AG10803 (cell line): ENCODE measurements at places on chromosomes 3 and 15.

- no peak for DNase-seq
These were observed 169.1 kb downstream of the ULK4 start for GRCh38 chr3:41792806-41793205.

GRCh38 chr15:74376226-74376625, 8.8 kb upstream of the CYP11A1 start:
- DNase-seq, result no peak

DNA sequence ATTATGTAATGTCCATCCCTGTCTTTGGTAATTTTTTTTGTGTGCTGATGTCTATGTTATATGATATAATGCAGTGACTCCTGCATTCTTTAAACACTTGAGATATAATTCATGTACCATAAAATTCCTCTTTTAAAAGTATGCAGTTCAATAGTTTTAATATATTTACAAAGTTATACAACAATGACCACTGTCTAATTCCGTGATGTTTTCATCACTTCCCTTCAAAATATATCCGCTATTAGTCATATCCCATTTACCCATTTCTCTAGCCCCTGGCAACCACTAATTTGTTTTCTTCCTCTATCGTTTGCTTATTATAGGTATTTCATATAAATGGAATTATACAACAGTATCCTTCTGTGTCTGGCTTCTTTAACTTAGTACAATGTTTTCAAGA, 64.9 kb upstream of the SUCLG2 start:
- DNase-seq, result peak; percentile 11

DNA sequence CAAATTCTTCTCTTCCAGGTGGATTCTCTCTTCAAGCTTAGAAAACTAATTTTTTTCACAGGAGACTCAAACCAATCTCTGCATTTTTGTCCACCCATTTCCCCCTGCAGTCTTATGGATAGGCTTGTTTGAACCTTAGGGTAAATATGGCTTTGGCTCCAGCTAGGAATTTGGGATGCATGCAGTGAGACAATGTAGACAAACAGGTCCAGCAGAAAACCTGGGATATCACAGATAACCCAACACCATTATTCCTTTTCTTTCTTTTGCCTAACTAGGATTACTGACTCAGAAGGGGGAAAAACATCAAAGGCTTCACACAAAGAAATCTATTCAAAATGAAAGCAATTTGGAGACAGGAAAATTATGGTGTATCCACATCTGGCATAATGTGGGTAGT, 11.2 kb upstream of the SEMA5B start:
- DNase-seq, result no peak

DNA sequence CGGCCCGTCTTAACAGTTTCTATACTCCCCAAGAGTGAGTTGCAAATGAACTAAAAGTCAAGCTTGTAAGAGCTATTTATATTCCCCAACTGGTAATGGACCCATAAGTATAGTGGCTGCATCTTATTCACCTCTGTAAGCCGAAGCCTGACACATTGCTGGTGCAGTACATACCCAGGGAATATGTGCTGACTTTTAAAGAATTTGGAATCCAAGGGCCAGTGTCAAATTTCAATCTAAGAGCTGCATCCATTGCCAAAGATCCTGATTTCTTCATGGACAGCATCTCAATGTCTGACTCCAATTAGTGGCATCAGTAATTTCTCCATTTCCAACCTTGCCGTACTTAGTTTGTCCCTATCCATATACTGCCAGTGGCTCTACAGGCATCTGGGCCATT, 42.0 kb downstream of the FRMD4B start:
- peak; percentile 24 for DNase-seq

DNA sequence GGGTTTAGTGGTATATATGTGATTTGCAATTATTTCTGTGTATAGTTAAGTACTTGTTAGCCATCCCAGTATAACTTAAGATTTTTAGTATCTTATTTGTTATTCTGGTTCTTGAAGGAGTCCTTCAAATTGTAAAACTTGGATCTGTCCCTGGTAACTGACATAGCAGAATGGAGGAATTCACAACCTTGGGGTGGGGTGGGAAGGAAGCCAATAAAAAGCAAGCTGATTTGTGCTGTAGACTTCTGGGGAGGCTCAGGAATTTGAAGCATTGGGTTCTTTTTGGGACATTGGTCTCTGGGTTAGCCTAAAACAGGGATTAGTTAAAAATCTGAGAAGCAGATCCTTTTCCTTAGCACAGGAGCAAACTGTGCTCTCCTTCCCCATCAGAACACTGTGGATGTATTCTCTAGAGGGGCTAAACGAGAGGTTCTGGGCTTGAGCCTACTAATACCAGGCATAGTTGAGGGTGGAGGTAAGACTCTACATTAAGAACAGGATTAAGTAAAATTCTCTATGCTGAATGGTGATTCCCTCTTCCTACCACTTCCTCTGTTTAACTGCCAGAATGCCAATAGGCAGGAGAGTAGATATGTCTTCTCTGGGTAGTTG, 42.2 kb downstream of the GMPS start:
- DNase-seq, result peak; percentile 56

DNA sequence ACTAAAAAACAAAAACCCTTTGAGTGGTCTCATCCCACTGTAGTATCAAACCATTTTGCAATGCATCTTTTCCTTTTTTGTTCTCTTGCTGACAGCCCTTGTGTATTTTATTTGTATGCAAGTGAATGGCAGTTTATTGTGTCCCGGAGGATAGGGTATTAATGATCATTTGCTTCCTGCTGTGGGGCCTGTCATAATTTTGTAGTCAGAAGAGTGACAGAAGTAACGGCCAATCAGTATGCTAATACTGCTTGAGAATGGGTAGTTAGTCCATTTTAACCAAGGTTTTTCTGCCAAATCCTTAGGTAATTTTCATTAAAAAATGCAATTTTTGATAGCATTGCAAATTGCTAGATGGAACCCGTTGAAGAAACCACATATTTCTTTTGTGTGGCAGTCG, 75.5 kb upstream of the PLSCR5 start:
- DNase-seq, result no peak

GRCh38 chr3:42908675-42909074, 2.7 kb downstream of the ZNF662 start:
- no peak for DNase-seq

DNA sequence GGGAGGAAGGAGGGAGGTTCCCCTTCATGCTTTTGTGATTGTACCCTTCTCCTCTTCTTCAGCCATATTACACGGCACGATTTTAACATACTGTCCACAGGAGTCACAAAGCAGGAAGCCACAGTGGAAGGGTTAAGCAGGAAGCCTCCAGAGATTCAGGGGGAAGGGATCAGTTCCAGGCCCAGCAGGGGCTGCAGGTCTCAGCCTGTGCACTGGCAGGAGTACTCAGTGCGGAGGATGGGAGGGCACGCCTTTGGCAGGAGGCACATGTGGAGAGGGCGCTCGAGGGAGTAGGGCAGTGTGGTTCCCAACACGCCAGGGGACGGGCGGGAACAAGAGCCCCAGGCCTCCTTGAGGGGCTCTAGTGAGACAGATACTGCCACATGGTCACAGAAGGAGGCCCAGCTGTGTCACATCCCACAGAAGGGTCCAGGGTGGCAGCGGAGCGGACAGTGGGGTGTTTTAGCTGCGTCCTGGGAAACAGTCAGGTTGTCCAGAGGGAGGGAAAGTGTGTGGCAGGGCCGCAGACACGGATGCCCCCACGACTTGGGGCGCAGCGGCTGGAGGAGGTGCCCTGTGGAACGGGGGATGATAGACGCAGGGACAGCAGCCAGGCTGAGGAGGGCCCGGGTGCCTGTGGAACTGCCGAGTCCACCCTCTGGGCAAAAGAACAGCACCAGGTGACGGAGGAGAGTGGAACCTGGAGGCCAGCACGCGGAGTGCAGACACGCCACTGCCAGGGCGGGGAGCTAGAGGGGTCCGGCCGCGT, 77.5 kb downstream of the CHSY1 start:
- no peak for DNase-seq

DNA sequence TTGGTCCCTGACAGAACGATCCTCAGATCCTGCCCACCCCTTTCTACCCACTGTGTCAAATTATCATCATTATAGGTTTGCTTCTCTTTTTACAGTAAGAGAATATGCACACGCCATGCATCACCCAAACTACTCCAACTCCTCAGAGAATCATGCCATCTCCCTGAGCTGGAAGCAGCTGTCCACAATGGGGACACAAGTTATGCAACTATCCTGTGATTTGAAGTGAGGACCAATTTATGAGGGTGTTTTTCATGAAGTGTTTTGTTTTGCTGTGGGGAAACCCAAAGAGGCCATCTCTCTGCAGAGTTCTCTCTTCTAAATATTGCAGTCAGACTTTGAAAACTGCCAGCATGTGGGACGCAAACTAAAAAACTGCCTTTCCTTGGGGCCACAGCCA, 35.8 kb upstream of the TNFSF10 start:
- DNase-seq, result peak; percentile 31

- DNase-seq, result peak; percentile 56
These were observed 157.9 kb downstream of the MEX3B start for GRCh38 chr15:81887912-81888311.

DNA sequence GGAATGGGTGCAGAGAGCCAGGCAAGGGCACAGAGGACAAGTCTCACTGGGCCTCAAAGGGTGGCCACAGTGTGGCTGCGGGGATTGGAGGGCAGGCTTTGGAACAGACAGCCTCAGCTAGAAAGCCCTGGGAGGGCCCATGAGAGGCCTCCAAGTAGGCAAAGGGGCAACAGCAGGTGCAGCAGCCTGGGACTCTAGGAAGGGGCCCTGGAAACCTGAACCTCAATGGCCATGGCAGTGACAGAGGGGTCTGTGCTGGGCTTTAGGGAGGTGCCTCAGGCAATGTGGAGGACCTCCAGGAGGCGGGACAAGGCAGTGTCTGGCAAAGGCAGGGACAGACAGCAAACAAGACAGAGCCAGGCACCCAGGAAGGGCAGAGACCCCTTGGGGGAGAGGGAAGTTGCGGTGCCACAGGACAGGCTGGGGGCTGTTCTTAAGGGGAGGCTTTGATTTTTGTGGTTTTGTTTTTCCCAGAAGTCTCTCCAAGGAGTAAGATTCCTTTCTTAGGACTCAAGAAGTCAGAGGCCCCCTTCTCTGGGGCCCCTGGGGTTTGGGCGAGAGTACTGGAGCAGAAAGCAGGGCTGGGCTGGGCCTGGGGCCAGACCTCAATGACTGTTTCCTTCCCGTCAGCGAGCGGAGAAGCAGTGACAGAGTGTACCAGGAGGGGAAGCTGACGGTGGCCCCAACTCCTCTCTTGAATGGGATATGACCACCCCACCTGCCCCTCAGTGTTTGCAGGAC, 9.7 kb downstream of the STOML1 start:
- peak; percentile 96 for DNase-seq

- no peak for DNase-seq
These were observed 68.0 kb downstream of the EEFSEC start for GRCh38 chr3:128221328-128221727.

GRCh38 chr15:80015156-80015555, 44.2 kb upstream of the BCL2A1 start:
- DNase-seq, result no peak

DNA sequence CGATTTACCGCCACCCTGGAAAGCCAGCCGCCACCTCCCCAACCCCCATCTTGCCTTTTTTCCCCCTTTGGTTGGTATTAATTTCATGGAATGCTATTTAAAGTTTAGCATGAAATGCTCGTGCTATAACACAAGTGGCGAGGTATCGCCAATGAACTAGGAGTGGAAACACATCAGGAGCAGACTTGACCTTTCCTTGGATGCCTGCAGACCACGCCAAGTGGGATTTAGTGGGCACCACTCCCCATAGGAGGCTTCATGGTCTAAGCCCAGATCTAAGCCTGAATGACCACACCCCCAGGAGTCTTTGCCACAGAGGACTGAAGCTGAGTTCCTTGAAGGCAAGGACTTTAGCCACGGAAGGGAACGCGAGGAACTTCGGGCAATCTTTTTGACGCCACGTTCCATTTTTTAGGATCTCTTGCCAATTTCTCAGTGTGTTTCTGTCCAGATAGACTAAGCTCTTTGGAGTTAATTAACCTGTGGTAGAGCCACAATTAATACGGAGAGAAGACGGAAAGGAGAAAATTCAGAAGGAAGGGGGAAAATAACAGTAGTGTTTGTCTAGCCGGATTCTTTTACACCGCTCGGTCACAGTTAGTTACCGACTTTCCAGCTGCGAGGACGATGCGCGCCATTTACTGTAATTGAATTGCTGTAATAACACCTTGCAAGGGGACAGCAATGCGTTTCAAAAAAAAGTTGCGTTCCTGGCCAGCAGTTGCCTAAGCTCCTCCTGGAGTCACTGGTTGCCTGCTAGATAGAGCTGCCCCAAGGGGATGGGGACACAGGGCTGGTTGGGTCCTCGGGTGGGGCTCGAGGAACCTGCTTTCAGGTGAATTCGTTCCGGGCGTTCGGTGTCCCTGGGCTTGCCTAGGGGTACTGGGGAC, 37.1 kb downstream of the NR2F2 start:
- no peak for DNase-seq

DNA sequence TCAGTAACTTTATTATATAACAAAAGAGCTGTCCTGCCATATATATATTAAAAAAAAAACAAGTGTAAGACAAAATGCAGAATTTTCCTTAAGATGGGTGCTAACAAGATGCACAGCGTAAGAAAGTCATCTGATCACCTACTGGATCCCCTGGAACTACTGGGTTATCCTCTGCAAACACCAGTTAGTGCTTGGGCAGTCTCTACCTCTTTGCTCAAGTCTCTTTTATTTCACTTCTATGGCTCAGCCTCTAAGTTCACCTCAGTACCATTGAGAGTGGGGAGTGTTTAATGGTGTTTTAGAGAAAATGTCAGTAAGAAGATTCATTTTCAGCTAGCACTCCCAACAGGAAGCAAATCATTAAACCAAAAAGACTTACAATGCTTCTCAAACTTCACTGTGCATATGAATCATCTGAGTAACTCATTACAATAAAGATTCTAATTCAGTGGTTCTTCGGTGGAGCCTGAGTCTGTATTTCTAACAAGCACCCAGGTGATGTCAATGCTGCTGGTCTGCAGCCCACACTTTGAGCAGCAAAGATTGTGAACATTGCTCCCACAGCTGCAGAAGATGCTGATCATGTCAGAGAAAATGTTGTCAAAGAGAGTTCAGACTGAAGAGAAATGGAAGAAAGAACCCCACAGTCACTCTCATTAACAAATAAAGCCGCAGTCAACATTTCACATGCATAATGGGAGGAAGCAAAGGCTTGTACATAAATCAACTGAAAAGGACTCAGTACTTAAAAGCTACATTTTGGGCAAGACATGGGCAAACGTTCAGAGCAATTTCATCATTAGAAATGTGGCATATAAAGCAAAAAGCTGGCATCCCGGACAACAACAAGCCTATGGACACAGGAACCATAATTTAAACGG, 227.1 kb upstream of the ATP11B start:
- DNase-seq, result no peak

- no peak for DNase-seq
These were observed 262.2 kb downstream of the MEX3B start for GRCh38 chr15:81783586-81783985.

DNA sequence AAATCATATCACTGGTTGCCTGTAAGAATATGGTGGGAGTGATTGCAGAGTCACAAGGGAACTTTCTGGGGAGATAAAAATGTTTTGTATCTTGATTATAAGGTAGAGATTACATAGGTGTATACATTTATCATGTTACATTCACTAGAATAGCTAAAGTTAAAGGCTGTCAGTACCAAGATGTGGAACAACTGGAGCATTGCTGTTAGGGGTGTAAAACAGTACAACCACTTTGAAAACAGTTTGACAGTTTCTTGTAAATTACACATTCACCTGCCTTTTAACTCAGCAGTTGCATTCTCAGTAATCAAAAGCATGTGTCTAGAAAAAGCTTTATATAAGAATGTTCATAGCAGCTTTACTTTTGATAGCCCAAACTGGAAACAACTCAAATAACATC, 27.6 kb downstream of the RASA2 start:
- DNase-seq, result no peak
